Effector CD4-positive, alpha-beta T cell (primary cell): ENCODE measurements at places on chromosomes 11 and 22.

- no peak for DNase-seq
These were observed 52.9 kb downstream of the TIMP3 start for GRCh38 chr22:32854351-32854804.

- no peak for DNase-seq
These were observed 1509.3 kb downstream of the FAM181B start for GRCh38 chr11:81224396-81224795.

DNA sequence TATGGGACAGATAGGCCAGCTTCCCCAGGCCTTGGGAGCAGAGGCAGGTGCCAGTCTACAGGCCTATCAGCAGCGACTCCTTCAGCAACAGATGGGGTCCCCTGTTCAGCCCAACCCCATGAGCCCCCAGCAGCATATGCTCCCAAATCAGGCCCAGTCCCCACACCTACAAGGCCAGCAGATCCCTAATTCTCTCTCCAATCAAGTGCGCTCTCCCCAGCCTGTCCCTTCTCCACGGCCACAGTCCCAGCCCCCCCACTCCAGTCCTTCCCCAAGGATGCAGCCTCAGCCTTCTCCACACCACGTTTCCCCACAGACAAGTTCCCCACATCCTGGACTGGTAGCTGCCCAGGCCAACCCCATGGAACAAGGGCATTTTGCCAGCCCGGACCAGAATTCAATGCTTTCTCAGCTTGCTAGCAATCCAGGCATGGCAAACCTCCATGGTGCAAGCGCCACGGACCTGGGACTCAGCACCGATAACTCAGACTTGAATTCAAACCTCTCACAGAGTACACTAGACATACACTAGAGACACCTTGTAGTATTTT is 26.6 kb upstream of the L3MBTL2 start:
- DNase-seq = no peak

- no peak for DNase-seq
These were observed 36.4 kb downstream of the PIK3C2A start for GRCh38 chr11:17171343-17171742.

- DNase-seq = no peak
These were observed 392.5 kb downstream of the CTTN start for GRCh38 chr11:70790671-70791300.

DNA sequence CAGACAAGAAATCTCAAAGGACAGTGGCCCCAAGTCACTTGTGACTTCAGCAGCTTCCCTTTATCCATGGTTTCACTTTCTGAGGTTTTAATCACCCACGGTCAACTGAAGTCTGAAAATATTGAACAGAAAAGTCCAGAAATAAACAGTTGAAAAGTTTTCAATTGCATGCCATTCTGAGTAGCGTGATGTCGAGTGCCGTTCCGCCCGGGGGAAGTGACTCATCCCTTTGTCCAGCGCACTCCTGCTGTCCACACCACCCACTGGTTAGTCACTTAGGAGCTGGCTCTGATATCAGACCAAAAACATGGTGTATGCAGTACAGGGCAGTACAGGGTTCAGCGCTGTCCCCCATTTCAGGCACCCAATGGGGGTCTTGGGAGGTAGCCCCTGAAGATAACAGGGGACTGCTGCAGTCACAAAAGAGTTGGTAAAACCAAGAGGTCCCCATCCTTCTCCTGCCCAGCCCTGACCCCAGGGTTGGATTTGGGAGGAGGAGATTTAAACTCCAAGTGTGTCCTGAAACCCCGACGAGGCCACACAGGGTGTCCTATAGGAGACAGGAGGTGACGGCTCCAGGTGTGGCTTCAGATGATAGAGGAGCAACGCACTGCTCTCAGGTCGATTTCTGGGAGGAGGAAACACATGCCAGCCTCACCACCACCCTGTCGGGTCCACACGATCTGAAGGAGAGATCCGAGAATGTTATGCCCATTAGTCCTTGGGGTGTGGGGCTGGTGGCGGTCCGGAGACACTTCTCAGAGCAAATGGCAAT is 390.1 kb downstream of the CTTN start:
- no peak for DNase-seq

GRCh38 chr22:42271906-42272305 is 1.5 kb upstream of the TCF20 start:
- no peak for DNase-seq

- DNase-seq = no peak
These were observed 181.0 kb downstream of the MN1 start for GRCh38 chr22:27620367-27621154.

DNA sequence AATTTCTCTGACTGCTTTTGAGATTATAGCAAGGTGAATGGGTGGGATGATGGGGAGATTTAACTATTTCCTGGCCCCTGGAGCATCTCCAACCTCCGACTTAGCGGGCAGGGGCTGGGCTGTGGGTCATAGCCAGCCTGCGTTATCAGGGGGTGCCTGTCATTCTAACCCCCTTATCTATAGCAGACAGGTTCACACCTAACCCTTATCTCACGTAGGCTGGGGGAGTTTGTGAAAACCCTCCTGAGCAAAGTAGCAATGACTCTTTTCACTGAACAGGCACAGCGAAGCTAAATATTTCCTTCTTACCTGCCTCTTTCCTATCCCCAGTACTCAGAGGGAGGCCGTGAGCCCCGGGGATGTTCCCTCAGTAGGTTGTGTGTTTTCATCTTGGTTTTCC is 511.4 kb upstream of the B3GAT1 start:
- no peak for DNase-seq

- no peak for DNase-seq
These were observed 9.1 kb upstream of the OR10D3 start for GRCh38 chr11:124174001-124174583.

DNA sequence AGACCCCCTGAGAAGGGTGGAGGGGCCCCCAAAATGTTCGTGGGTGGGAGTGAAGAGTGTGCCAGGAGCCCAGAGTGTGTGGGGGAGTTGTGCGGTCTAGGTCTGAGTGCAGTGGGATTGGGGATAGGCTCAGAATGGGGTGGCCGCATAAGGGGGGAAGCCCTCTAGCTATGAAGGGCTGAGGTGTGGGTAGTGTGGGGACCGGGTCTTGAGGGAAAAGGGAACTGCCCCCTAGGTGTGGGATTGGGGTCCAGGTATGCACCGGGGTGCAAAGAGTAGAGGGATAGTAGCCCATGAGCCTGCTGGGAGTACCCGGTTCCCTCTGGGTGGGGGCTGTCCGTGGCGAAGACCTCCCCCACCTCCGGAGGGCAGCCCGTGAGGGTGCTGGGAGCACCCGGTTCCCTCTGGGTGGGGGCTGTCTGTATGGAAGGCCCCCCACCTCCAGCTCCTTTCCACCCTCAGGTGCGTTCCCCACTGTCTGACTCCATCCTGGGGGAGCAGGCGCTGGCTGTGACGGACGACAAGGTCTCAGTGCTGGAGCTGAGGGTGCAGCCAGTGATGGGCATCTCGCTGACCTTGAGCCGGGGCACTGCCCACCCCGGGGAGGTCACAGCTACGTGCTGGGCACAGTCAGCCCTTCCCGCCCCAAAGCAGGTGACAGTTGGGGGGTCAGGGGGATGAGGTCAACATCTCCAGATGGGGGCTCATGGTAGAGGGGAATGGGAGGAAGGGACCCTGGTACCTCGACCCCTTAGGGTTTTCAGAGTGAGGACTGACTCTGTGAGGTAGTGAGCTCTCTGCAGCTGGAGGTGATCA is 10.7 kb downstream of the TMEM132A start:
- DNase-seq = no peak

- DNase-seq = no peak
These were observed 1.7 kb upstream of the BID start for GRCh38 chr22:17775781-17776465.

- DNase-seq = no peak
These were observed 100.8 kb downstream of the PRMT3 start for GRCh38 chr11:20488352-20488751.

DNA sequence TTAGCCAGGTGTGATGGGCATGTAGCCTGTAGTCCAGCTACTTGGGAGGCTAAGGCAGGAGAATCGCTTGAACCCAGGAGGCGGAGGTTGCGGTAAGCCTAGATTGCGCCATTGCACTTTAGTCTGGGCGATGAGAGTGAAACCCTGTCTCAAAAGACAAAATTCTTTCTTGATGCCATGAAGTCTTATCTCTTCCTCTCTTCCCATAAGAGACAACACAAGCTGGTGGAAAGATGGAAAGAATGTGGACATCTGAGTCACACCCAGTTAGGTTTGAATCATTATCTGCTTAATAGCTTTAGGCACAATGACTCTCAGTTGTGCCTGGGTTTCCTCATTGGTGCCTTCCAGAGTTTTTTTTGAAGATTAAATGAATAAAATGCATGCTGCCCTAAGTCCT is 35.3 kb downstream of the KREMEN1 start:
- DNase-seq = no peak

- no peak for DNase-seq
These were observed 40.3 kb downstream of the OSBPL5 start for GRCh38 chr11:3124821-3125220.

DNA sequence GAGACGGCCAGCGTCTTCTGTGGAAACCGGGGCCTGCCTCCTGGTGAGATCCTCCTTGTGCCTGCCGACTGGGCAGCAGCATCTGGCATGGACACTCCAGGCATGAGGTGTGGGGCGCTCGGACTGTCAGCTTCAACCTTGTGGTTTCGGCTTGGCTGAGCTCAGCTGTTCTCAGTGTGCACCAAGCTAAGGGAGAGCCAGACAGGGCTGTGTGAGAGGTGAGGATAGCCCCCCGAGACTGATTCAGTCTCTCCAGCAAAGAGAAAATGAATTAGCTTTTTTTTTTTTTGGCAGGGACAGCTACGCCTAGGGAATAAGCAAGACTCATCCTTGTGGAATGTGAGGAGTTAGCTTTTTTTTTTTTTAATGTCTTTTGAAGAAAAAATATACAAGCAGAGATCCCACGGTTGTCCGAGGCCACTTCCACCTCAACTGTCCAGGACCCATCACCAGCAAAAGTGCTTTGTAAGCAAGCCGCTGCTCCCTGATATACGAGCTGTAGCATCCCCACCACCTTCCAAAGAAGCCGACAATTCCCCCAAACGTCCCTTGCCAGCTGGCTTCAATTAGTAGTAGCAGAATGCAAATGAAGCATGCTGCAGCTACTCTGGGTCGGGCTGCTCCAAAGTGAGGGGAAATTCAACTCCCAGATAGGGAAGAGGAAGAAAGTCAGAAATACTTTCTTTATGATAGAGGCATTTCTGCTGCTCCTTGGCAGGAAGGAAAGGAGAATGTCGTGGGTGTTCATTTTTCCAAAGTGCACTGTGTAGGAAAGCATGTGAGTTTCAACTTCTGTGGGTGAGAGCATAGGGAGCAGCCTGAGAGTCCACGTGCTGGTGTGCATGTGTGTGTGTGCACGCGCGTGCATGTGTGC is 9.7 kb upstream of the THY1 start:
- DNase-seq = no peak

DNA sequence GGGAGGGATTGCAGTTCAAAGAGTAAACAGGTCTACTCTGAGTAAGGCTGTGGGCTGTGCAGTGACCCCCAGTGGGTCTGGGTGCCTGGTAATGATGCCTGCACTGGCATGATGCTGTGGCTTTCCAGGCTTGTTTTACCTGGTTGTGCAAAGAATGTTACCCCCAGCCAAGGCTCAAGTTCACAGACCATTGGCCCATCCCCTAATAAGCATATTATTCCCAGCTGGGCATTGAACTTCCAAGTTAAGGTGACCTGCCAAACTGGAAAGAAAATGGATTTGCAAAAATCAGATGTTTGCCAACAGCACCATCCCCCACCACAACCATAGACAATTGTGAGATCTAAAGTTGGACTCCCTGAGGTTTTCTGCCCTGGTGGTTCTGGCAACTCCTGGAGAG is 7.9 kb upstream of the EHF start:
- no peak for DNase-seq

- no peak for DNase-seq
These were observed 171.1 kb downstream of the CEP164 start for GRCh38 chr11:117498791-117499190.

DNA sequence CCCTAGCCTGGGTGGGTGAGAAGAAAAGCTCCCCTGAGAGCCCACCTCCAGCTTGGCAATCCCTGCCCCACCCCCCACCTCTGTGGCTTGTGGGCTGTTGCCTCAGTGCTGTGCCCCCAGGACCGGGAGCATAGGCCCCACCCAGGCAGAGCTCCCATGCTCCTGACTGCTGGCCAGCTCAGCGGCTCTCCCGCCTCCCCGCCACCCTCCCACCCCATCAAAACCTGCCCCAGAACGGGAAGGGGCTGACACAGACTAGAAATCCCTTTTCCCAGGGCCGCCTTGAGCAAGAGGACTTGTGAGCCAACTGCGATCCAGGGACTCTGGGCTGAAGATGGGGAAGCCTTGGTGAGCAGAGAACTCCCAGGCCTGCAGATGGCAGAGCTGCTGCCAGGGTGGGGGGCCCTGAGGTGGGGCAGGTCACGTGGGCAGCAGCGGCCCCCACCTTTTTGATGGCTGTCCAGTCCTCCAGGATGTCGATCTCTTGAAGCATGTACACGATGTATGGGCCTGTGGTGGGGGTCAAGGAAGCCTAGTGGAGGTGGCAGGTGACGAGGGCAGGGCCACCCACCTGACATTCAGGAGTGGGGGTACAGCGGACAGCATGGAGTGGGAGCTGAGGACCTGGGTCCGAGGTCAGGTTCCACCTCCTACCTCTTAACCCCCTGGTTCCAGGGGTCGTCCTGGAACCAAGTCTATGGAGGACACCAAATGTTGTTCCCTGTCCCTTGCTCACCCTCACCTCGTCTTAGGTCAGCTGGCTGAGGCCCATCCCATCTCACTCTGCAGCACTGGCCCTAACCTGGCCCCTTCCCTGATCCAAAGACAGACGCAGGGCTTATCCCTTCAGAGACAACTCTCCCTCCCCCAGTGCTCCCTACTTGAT is 2.3 kb upstream of the RIN1 start:
- no peak for DNase-seq

GRCh38 chr11:1128311-1129142 is 29.2 kb upstream of the MUC5AC start:
- no peak for DNase-seq

DNA sequence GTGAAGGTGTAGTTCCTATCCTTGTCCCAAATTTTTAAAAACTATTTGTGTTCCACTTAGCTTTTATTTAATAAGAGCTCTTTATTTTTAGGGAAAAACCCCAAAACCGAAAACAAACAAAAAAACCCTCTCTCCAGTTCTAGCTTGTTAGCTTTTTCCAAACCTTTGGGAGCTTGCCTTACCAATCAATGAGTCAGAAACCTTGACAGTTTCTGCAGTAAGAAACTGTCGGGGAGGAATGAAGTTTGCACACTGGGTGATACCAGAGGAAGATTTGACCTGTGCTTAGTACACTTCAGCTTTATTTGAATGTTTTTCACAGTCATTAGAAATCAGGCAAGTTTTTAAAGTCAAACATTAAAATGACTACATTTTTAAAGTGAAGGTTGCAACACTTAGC is 105.0 kb downstream of the FAT3 start:
- DNase-seq = no peak

DNA sequence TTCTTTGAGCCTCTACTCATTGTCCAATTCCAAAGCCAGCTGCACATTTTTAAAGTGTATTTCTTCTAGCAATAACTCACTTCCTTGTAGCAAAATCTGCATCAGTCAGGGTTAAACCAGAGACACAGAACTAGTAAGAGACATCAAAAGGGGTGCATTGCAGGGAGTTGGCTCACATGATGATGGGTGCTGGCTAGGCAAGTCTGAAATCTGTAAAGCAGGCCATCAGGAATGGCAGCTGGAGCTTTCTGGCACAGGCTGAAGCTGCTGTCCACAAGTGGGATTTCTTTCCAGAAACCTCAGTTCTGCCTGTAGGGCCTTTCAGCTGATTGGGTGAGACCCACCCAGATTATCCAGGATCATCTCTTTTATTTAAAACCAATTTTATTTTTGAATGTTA is 698.1 kb downstream of the NTM start:
- DNase-seq = no peak

GRCh38 chr22:42967005-42967404 is 47.9 kb downstream of the PACSIN2 start:
- DNase-seq = no peak

GRCh38 chr11:14158393-14158792 is 195.9 kb downstream of the SPON1 start:
- DNase-seq = no peak
